ENCODE measurements at places on chromosomes 7 and 10. TPM values are rescaled to one million over a fixed set of nuclear protein-coding genes. Genes with fewer than 3 reads are reported as not detected.

Gene VWA2
- not detected for total RNA-seq

Gene DENND2A
- total RNA-seq, result 5.1 TPM

Gene ACBD5
- total RNA-seq, result 42.6 TPM

DNA sequence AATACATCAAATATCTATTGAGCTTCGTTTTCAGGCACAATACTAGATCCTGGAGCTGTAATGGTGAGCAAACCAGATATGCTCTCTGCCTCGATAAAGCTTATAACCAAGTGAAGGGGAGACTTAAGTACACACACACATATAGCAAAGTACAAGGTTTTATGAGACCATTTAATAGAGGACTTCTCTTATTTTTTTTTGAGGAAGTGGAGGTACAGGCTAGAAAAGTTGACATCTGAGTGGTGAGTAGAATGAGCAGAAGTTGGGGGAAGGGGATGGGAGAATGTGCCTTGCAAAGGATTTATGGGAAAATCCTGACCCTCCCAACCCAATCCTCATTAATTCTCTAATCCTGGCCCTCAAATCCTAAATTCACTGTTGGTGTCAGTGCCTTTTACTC is 7.7 kb downstream of the CCDC136 start:
- H3K4me1 ChIP-seq, result peaks cover 9% of the 10 kb centered on the region
- H3K27ac ChIP-seq, result no peak overlapping the region
- H3K4me3 ChIP-seq, result no peak overlapping the region
- H3K36me3 ChIP-seq, result no peaks in the 10 kb centered on the region
- no peak for DNase-seq

GRCh38 chr10:111148025-111148424 is 71.2 kb downstream of the ADRA2A start:
- H3K4me1 ChIP-seq, result no peaks in the 10 kb centered on the region
- H3K27me3 ChIP-seq, result no peaks in the 10 kb centered on the region
- H3K36me3 ChIP-seq, result no peaks in the 10 kb centered on the region
- DNase-seq, result no peak
